Progenitor cell of endocrine pancreas (in vitro differentiated cells): ENCODE measurements at places on chromosomes 16 and 17.

- no peaks in the 10 kb centered on the region for H3K4me1 ChIP-seq
- no peaks in the 10 kb centered on the region for H3K27me3 ChIP-seq
- DNase-seq, result no peak
- no peaks in the 10 kb centered on the region for H3K36me3 ChIP-seq
Measured at GRCh38 chr16:66668777-66669444, 27.6 kb downstream of the CMTM4 start.

- H3K27me3 ChIP-seq, result no peaks in the 10 kb centered on the region
- H3K4me3 ChIP-seq, result no peak overlapping the region
- no peaks in the 10 kb centered on the region for H3K4me1 ChIP-seq
- H3K36me3 ChIP-seq, result peaks cover 14% of the 10 kb centered on the region
- H3K27ac ChIP-seq, result no peak overlapping the region
Measured at GRCh38 chr16:70738083-70738977, 52.5 kb upstream of the MTSS2 start.

GRCh38 chr16:25637236-25637635, 54.5 kb upstream of the HS3ST4 start:
- no peak for DNase-seq
- H3K36me3 ChIP-seq, result no peaks in the 10 kb centered on the region
- peaks cover 11% of the 10 kb centered on the region for H3K27me3 ChIP-seq
- no peak overlapping the region for H3K27ac ChIP-seq

DNA sequence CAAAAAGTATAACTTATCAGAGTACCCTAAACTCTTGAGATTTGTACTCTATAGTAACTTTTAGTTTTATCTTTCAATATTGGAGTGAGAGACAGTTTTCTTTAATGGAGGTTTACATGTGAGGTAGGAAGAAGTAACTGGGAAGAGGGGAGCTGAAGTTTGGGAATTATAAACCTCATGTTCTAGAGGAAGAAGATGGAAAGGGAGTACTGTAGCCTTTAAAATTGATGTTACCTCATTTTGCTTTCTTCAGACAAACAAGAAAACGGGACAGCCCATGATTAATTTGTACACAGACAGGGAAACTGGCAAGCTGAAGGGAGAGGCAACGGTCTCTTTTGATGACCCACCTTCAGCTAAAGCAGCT, 9.5 kb downstream of the FUS start:
- no peaks in the 10 kb centered on the region for H3K27me3 ChIP-seq
- no peak for DNase-seq
- H3K36me3 ChIP-seq, result peaks cover 70% of the 10 kb centered on the region
- no peak overlapping the region for H3K4me3 ChIP-seq
- no peaks in the 10 kb centered on the region for H3K4me1 ChIP-seq
- H3K27ac ChIP-seq, result peak overlapping the region; percentile 0

- no peaks in the 10 kb centered on the region for H3K36me3 ChIP-seq
- DNase-seq, result no peak
- H3K4me3 ChIP-seq, result no peak overlapping the region
- no peak overlapping the region for H3K27ac ChIP-seq
Measured at GRCh38 chr16:50578137-50578536, 29.9 kb downstream of the NKD1 start.

GRCh38 chr17:58329035-58329809, 627 bp upstream of the TSPOAP1 start:
- H3K27me3 ChIP-seq, result peaks cover 20% of the 10 kb centered on the region
- H3K4me1 ChIP-seq, result peaks cover 7% of the 10 kb centered on the region
- H3K4me3 ChIP-seq, result no peak overlapping the region
- no peaks in the 10 kb centered on the region for H3K36me3 ChIP-seq
- H3K27ac ChIP-seq, result no peak overlapping the region
- no peak for DNase-seq

DNA sequence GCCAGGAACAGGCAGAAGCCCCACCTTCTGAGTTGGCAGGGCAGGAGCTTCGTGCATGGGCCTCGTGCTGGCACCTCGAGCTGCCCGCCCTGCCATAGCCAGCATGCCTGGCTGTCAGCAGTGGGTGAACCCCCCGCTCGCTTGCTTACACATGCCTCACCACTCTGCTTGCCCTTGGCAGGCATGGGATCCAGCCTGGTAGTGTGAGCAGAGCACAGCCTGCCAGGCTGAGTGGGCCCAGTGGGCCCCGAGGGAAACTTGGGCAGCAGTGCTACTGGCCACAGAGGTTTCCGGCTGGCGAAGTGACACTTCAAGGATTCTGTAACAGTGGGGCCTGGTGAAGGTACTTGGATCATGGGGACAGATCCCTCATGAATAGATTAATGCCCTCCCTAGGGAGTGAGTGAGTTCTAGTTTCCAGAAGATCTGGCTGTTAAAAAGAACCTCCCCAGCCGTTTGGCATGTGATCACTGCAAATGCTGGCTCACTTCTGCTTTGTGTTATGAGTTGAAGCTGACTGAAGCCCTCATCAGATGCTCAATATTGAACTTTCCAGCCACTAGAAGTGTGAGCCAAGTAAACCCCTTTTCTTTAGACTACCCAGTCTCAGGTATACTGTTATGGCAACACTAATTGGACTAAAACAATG, 114.7 kb downstream of the BCAS3 start:
- H3K4me1 ChIP-seq, result no peaks in the 10 kb centered on the region
- no peak overlapping the region for H3K4me3 ChIP-seq
- no peaks in the 10 kb centered on the region for H3K27me3 ChIP-seq
- no peaks in the 10 kb centered on the region for H3K36me3 ChIP-seq
- no peak for DNase-seq

DNA sequence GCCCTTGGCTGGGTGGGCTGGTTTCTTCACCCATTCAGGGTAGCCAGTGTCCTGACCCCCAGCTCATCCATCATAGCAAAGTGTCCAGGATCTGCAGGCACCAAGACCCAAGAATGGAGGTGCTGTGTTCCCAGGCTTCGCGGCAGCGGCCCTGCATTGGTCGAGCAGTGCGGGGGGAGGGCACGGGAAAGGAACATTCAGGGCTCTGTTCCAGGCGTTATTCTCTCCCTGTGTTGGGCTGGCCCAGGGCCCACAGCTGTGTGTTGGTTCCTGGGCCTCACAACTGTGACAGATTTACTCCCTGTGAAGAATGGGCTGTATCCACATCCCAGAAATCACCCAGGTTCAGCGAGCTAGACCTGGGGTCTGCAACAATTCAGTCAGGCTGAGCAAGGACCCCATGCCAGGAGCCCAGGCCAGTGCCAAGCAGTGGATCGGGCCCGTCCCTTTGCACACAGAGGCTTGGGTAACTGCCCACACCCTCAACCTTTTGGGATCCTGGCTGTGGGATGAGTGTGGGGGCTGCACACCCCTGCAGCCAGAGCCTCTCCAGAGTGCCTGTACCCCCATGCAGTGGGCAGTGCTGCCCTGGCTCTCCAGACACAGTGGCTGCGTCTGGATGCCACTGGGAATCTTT, 10.0 kb downstream of the GPT2 start:
- peaks cover 17% of the 10 kb centered on the region for H3K36me3 ChIP-seq
- H3K4me1 ChIP-seq, result peaks cover 31% of the 10 kb centered on the region
- no peak overlapping the region for H3K4me3 ChIP-seq
- H3K27me3 ChIP-seq, result no peaks in the 10 kb centered on the region

GRCh38 chr17:15485045-15485444, 17.6 kb upstream of the CDRT4 start:
- no peaks in the 10 kb centered on the region for H3K27me3 ChIP-seq
- DNase-seq, result no peak
- no peak overlapping the region for H3K4me3 ChIP-seq
- no peak overlapping the region for H3K27ac ChIP-seq
- H3K4me1 ChIP-seq, result no peaks in the 10 kb centered on the region
- peaks cover 25% of the 10 kb centered on the region for H3K36me3 ChIP-seq

- H3K36me3 ChIP-seq, result peaks cover 15% of the 10 kb centered on the region
- no peaks in the 10 kb centered on the region for H3K27me3 ChIP-seq
- no peak for DNase-seq
- no peak overlapping the region for H3K27ac ChIP-seq
- peaks cover 11% of the 10 kb centered on the region for H3K4me1 ChIP-seq
Measured at GRCh38 chr17:65039336-65039988, 17.1 kb downstream of the GNA13 start.

DNA sequence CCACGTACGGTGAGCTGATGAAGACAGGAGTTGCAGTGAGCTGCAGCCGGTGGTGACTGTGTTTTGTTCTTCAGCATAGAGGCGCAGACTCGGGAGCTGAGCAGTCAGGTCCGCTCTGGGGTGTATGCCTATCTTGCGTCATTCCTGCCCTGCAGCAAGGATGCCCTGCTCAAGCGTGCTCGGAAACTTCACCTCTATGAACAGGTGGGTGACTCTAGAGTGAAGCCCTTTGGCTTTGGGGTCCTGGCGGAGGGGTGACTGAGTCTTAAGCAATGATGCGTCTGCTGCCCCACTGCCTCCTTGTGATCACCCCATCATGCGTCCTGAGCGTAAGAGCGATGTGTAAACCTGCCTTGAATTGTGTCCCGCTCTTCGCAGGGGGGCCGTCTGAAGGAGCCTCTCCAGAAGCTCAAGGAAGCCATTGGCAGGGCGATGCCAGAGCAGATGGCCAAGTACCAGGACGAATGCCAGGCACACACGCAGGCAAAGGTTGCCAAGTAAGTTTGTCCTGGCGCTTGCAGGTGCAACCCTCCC, 22.9 kb downstream of the UBN1 start:
- no peak overlapping the region for H3K4me3 ChIP-seq
- no peak for DNase-seq
- H3K27ac ChIP-seq, result no peak overlapping the region

DNA sequence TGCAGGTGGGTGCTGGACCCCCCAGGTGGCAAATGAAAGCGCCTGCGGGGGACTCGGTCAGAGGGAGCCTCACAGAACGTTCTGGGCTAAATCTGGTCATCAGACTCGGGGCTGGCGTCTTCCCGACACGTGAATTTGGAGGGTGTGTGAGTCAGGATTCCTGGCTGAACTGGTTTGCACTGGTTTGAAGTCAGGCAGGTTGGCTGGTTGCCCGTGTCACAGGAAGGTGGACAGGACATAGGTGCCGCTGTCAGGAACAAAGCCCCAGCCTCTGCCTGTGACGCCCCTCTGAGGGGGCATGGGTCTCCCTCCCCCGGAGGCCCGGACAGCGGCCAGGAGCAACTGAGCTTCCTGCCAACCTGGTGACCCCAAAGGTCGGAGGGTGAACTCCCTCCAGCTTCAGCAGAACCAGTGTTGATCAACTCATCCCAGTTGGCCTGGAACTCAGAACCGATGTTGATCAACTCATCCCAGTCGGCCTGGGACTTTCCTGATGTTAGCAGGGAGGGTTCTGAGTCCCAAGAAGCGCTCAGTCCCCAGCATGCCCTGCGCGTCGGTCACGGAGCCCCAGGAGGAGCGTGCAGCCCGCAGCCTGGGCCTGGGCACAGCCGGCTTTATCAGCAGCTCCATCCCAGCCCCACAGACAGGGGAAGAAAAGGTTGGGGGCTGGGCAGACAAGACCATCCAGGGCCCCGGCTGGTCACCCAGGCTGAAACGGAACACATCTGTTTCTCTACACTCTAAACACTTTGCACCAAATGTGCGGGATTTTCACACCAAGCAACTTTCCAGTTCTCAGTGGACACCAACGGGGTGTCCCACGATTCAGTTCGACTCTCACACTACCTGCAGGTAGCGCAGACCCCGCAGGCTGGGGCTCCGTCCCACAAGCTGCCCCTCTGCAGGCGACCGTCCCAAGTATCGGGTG, 14.4 kb upstream of the METRNL start:
- H3K36me3 ChIP-seq, result no peaks in the 10 kb centered on the region
- peak; percentile 8 for DNase-seq
- H3K27me3 ChIP-seq, result peaks cover 11% of the 10 kb centered on the region
- H3K27ac ChIP-seq, result no peak overlapping the region
- no peak overlapping the region for H3K4me3 ChIP-seq
- H3K4me1 ChIP-seq, result no peaks in the 10 kb centered on the region
